GM12891 (cell line): ENCODE measurements at places on chromosomes 2 and 18.

- DNase-seq: no peak
Observed at GRCh38 chr18:29307231-29307630, 1130.3 kb upstream of the CDH2 start.

- DNase-seq: no peak
Observed at GRCh38 chr2:162824304-162824703, 14.3 kb downstream of the KCNH7 start.

- no peak for DNase-seq
Observed at GRCh38 chr18:31450409-31450808, 2.9 kb downstream of the DSG3 start.

DNA sequence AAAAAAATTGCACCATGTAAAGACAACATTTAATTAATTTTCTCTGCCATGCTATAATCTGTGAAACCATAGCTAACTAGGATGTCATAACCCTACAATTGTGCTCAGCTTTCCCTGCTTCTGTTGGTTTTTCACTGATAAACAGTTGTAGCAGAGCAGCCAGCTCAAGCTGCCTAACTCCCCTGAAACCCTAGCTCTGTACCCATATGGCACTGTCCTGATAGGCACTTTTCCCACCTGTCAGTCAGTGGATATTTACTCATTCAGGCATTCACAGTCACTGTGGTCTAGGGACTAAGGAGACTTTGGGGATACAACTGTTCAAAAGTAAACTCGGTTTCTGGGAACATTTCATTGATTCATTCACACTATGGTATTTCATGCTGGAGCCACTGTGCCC is 407.0 kb downstream of the DSEL start:
- DNase-seq: no peak

- no peak for DNase-seq
Observed at GRCh38 chr2:69618362-69618761, 25.2 kb downstream of the AAK1 start.

DNA sequence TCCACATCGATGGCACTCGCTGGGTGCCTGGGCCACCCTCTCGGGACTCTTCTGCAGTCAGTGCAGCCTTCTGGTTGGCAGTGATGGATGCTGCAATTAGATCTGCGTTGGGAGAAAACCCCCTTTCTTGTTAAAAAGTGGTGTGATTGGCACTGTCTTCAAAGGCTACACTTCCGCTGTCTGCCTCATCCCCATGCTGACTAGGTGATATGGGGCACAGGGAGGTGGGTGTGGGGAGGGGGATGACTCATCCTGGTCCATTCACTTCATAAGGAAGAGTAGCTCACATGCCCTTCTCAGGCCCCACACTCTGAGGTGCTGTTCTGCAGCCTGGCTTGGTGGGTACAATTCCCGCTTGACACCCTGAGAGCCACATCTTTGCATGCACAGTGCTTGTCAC is 77.4 kb downstream of the THNSL2 start:
- DNase-seq: no peak

- peak; percentile 39 for DNase-seq
Observed at GRCh38 chr2:217316743-217317142, 456.9 kb upstream of the TNP1 start.

DNA sequence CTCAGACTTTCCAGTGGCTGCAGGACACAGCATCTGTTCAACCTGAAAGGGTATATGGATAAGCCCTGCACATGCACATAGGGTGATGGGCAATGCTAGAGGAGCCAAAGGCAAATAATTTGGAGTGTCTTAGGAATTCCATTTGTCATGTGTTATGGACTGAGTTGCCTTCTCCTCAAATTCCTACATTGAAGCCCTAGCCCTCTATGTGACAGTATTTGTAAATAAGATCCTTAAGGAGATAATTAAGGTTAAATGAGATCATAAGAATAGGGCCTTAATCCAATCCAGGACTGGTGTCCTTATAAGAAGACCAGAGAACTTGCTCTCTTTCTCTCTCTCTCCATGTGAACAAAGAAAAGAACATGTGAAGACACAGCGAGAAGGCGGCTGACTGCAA is 42.9 kb upstream of the CREG2 start:
- DNase-seq: no peak

DNA sequence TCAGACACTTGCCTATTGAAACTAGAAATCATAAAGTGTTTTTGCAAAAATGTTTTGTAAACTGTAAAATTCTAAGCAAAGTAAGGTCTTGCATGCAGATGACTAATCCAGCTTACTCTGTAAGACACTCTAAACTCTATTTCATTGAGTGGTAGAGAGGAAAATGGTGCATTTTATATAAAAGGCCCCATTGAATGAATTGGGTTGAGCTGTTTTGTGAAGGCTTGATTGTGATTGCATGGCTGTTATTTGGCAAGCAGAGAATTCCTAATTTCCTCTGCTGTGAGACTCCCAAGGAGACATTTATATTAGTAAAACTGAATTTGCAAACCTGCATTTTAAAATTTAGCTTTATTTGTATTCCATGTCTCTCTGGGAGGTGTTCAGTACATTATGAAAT is 234.5 kb downstream of the PARD3B start:
- no peak for DNase-seq

- no peak for DNase-seq
Observed at GRCh38 chr2:200445284-200445683, 64.6 kb downstream of the KCTD18 start.

DNA sequence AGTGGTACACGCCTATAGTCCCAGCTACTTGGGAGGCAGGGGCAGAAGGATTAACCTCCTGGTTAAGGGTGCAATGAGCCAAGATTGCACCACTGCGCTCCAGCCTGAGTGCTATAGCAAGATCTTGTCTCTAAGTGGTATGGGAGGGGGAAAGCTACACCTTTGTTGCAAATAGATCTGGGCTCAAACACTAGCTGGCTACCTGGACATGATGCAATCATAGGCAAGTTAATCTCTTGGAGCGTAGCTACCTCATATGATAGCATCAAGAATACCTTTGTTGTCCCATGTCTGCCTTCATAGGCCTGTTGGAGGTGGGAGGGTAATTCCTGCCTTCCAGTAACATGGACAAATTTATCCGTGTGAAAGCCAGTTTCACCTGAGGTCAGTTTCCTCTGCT is 15.7 kb downstream of the KLHL29 start:
- no peak for DNase-seq

DNA sequence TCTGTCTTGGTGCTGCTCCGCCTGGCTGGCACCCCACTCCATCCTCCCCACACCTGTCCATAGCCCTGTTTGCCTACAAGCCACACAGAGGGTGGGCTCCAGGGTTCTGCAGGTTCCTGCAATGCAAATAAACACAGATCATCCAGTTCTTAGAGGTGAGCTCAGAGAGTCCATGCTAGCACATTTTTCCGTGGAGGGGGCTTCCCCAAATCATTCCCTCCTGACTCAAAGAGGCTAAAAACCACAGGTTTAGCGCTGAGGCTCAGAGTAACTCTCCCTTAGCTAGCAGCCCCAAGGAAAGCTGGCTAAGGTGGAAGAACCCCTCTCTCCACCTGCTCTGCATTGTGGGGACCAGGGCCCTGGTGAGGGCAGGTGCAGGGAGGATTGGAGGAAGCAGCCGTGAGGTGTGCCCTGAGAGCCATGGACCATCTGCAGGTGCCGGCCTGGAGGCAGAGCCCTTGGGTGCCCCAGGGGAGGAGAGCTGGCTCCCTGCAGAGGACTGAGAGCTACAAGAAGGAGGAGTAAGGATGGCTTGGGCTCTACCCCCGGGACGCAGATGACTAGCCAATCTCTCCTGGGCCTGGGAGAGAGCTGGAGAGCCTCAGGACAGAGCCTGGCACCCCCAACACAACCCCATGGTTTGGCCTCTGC is 23.8 kb upstream of the TEX44 start:
- DNase-seq: no peak

GRCh38 chr2:236740506-236740905 is 170.9 kb downstream of the ACKR3 start:
- no peak for DNase-seq

GRCh38 chr2:112136096-112136495 is 2.1 kb upstream of the FBLN7 start:
- no peak for DNase-seq

- no peak for DNase-seq
Observed at GRCh38 chr18:47985866-47986265, 55.4 kb upstream of the SMAD2 start.

DNA sequence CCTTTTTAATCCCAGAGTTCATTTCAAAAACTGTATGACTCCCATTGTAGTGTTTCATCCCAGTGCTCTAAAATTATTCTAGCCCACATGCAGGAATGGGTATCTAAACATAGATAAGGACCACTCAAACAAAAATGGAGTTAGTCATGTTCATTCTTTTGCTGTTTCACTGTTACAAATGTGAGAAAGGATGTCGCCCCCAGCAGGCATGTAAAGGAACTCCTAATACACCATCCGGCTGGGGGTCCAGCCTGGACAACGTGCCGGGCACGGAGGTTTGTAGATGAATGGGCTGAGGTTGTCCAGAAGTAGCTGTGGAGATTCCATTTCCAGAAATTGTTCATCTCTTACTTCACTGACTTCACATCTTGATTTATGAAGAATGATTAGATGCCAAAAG is 101.9 kb upstream of the RAB12 start:
- DNase-seq: no peak

DNA sequence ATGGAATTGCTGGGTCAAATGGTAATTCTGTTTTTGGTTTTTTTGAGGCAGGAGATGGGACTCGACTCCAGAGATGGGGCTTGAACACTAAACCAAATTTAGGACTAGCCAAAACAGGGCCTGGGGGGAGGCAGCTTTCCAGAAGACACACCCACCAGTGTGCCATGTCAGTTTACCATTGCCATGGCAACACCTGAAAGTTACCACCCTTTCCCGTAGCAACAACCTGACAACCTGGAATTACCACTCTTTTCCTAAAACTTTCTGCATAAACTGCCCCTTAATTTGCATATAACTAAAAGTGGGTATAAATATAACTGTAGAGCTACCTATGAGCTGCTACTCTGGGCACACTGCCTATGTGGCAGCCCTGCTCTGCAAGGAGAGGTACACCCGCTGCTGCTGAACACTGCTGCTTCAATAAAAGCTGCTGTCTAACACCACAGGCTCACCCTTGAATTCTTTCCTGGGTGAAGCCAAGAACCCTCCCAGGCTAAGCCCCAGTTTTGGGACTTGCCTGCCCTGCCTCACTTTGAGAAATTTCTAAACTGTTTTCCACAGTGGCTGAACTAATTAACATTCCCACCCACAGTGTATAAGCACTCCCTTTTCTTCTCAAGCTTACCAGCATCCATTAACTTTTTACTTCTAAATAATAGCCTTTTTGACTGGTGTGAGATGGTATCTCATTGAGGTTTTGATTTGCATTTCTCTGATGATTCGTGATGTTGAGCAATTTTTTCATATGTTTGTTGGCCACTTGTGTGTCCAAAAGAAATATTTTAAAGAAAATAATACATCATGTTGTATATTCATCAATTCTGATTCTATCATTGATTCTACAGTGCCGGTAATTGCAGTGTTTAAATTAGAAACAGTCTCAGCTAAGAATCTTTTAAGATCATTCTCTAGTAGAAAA is 10.6 kb downstream of the CDK15 start:
- no peak for DNase-seq
